Foreskin melanocyte (primary cell): ENCODE measurements at places on chromosomes 16 and 17.

- no peak for DNase-seq
Measured at GRCh38 chr17:11917415-11917814, 79.9 kb downstream of the ZNF18 start.

- no peak for DNase-seq
Measured at GRCh38 chr17:44307387-44308186, 814 bp upstream of the RUNDC3A start.

GRCh38 chr17:78745407-78746088 lies 36.5 kb downstream of the CYTH1 start:
- DNase-seq: peak; percentile 24

DNA sequence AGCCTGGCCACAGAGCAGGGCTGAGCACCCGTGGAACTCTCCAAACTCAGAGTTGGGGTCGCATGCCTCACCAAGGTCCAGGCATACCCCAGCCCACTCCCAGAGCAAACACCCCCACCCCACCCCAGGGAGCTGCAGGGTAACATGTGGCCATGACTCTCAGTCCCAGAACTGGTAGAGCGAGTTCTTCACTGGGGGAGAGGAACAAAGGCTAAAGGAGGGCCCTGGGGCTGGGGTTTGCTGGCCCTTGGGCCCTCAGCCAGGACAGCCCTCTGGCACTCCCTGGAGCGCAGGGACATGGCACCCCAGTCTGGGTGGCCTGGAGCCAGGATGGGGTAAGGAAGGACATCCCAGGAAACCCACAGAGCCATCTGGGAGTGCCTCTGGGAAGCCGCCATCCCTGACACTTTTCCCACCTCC lies 4.2 kb downstream of the HID1 start:
- DNase-seq: no peak

GRCh38 chr16:8855972-8856371 lies 12.8 kb downstream of the CARHSP1 start:
- no peak for DNase-seq

GRCh38 chr17:69773081-69773480 lies 301.9 kb upstream of the KCNJ16 start:
- no peak for DNase-seq

DNA sequence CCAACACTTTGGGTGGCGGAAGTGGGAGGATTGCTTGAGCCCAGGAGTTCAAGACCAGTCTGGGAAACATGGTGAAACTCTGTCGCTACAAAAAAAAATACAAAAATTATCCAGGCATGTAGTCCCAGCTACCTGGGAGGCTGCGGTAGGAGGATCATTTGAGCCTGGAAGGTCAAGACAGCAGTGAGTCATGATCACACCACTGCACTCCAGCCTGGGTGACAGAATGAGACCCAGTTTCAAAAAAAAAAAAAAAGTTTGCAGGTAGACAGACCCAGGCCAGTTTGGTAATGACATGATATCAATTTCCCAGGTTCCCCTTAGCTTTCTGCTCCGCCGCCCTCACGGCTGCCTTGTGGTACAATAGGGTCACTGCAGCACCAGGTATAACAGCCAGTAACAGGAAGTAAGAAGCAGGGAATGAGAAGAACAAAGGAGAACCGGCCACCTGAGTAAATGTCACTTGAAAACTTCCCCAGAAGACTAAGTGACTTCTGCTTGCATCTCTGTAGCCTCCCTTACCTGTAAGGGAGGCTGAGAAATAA lies 201.2 kb upstream of the HSBP1 start:
- DNase-seq: no peak

GRCh38 chr17:14098246-14098645 lies 28.9 kb downstream of the COX10 start:
- no peak for DNase-seq
